ENCODE measurements at places on chromosomes 7 and 10. TPM values are rescaled to one million over a fixed set of nuclear protein-coding genes. Genes with fewer than 3 reads are reported as not detected.

The GPR146 gene
- 21.5 TPM for total RNA-seq

The SCRN1 gene
- total RNA-seq = 0.91 TPM

The NOS3 gene
- total RNA-seq = 10.7 TPM

The OR2A5 gene
- total RNA-seq = not detected

The IKZF1 gene
- 376 TPM for total RNA-seq

The HTR5A gene
- not detected for total RNA-seq

The OR2A1 gene
- total RNA-seq = not detected

The GBX1 gene
- not detected for total RNA-seq

The DTX2 gene
- 36.0 TPM for total RNA-seq

The PILRA gene
- total RNA-seq = 13.2 TPM

The RPEL1 gene
- not detected for total RNA-seq

The HYCC1 gene
- 38.6 TPM for total RNA-seq

The GSTO2 gene
- 1.7 TPM for total RNA-seq

The TEX47 gene
- total RNA-seq = not detected

GRCh38 chr7:134701272-134701671, 54.6 kb downstream of the BPGM start:
- no peaks in the 10 kb centered on the region for H3K4me1 ChIP-seq
- DNase-seq = peak; percentile 12
- H3K4me3 ChIP-seq = no peak overlapping the region

DNA sequence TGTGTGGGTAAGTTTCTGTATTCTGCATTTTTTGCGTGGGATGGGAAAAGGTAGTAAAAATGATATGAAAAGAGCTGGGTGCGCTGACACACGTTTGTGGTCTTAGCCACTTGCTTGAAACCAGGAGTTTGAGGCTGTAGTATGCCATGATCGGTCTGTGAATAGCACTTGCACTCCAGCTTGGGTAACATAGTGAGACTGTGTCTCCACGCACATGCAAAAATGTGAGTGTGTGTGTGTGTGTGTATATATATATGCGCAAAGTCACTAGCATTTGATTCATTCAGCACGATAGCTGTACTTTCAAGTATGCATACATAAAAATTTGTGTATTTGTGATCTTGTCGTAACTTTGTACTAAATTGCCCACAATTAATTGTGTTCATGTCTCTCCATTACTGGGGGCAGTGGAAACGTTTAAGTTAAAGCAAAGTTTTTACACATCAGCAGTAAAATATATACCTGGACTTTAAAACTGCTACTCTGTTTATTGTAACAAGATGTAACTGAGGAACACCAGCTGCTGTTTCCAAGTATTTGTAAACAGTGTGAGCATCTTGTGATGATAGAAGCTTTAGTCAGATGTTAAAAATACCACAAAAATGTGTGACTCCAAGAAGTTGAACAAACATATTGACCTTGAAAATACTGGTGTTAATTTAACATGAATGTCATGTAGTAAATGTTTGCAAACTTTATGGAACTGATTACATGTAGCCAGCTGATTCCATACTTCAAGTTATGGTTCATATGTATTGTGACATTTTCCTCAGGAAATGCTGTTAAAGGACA, 1.6 kb downstream of the ZRANB1 start:
- DNase-seq = no peak
- no peaks in the 10 kb centered on the region for H3K27me3 ChIP-seq
- peak overlapping the region; percentile 14 for H3K4me3 ChIP-seq
- no peak overlapping the region for H3K27ac ChIP-seq
- H3K4me1 ChIP-seq = no peaks in the 10 kb centered on the region
- H3K36me3 ChIP-seq = peaks cover 24% of the 10 kb centered on the region

DNA sequence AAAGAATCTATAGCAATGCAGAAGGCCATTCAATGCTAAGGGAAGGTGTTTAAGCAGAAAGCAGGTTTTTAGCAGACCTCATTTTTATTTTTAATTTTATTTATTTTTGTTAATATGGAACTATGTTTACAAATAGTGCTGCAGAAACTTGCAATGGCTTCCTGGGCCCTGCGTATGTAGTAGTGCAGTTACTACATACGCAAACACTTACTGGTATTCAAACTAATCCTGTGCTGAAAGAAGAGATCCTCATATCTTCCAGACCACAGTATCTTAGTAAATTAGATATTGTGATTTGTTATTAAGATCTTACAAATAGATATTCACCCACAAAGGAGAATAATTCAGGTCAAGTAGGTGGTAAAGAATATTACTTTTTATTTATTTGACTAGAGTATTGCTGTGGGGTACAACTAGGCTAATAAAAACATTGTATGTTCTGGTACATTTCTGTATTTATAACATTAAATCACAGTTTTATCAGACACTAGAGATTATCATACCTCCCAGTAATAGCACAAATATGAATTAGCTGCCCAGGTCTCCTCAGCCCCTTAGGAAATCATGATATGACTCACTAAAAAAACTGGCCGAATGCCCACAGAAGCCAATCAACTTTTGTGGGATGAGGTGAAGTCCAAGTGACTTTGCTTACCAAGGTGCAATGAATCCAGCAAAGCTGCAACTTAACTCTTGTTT, 57.6 kb downstream of the RNLS start:
- no peaks in the 10 kb centered on the region for H3K36me3 ChIP-seq
- H3K27ac ChIP-seq = no peak overlapping the region
- no peak overlapping the region for H3K4me3 ChIP-seq

- no peak overlapping the region for H3K27ac ChIP-seq
- no peak for DNase-seq
- no peak overlapping the region for H3K4me3 ChIP-seq
- H3K27me3 ChIP-seq = no peaks in the 10 kb centered on the region
- peaks cover 71% of the 10 kb centered on the region for H3K36me3 ChIP-seq
- peaks cover 8% of the 10 kb centered on the region for H3K4me1 ChIP-seq
Measured at GRCh38 chr7:105136221-105136620, 122.2 kb downstream of the KMT2E start.

- no peaks in the 10 kb centered on the region for H3K36me3 ChIP-seq
- DNase-seq = no peak
- H3K4me3 ChIP-seq = no peak overlapping the region
Measured at GRCh38 chr7:17716816-17717215, 223.5 kb downstream of the SNX13 start.

- H3K27me3 ChIP-seq = no peaks in the 10 kb centered on the region
- no peak overlapping the region for H3K27ac ChIP-seq
- DNase-seq = peak; percentile 71
- H3K36me3 ChIP-seq = no peaks in the 10 kb centered on the region
Measured at GRCh38 chr10:118958984-118959925, 70.3 kb upstream of the NANOS1 start.

DNA sequence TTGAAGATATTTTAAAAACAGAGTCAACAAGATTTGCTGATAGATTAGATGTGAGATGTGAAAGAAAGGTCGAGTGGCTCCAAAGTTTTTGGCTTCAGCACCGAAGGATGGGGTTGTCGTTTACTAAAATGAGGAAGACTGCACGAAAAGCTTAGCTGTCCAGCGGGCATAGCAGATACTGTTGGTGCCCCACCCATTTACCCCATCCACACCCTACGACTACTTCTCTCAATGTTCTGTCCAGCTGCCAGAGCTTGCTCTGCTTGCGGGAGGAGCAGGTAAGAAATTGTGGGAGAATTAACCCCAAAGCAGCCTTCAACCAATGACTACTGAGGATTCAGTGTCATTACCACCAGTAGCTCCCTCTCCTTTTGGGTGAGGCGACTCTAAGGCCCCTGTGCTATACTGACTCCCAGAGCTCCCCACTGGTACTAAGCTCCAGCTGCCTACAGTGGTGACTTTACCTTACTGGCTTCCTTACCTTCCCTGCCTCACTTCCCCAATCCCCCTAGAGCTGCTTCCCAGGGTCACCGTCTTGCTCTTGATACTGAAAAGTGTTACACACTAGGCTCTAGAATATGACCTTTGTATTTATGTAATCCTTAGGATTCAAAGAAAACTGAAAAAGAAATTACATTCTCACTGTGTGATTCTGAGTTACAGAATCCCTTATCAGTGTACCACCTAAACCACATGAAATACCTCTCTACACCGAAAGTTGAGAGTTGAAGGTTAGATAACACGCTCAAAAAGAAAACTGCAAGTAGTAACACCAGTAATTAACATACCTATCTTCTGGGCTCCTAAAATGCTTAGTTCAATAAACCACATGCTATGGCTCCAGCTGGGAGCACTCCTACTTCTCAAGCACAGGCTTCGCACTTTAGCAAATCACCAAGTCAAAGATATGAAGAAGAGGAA, 22.3 kb downstream of the CACUL1 start:
- peak; percentile 37 for DNase-seq
- H3K27ac ChIP-seq = peak overlapping the region; percentile 53
- H3K27me3 ChIP-seq = no peaks in the 10 kb centered on the region
- H3K4me1 ChIP-seq = peaks cover 65% of the 10 kb centered on the region
- peak overlapping the region; percentile 70 for H3K4me3 ChIP-seq

- no peak for DNase-seq
- H3K27ac ChIP-seq = no peak overlapping the region
- H3K4me1 ChIP-seq = no peaks in the 10 kb centered on the region
- H3K36me3 ChIP-seq = no peaks in the 10 kb centered on the region
- H3K4me3 ChIP-seq = no peak overlapping the region
Measured at GRCh38 chr10:123554656-123555055, 111.5 kb upstream of the GPR26 start.

GRCh38 chr7:1151156-1151555, 8.8 kb downstream of the ZFAND2A start:
- H3K27me3 ChIP-seq = no peaks in the 10 kb centered on the region
- H3K36me3 ChIP-seq = peaks cover 52% of the 10 kb centered on the region
- no peak for DNase-seq
- no peaks in the 10 kb centered on the region for H3K4me1 ChIP-seq
- H3K27ac ChIP-seq = no peak overlapping the region

- no peak overlapping the region for H3K4me3 ChIP-seq
- no peak for DNase-seq
- H3K27ac ChIP-seq = no peak overlapping the region
- H3K27me3 ChIP-seq = no peaks in the 10 kb centered on the region
- H3K36me3 ChIP-seq = no peaks in the 10 kb centered on the region
Measured at GRCh38 chr7:134593530-134594392, 44.9 kb downstream of the AKR1B15 start.

- H3K4me3 ChIP-seq = no peak overlapping the region
- no peak overlapping the region for H3K27ac ChIP-seq
- DNase-seq = no peak
- no peaks in the 10 kb centered on the region for H3K36me3 ChIP-seq
Measured at GRCh38 chr7:20959281-20959680, 172.6 kb upstream of the SP8 start.

- H3K27me3 ChIP-seq = no peaks in the 10 kb centered on the region
- no peaks in the 10 kb centered on the region for H3K36me3 ChIP-seq
- no peak for DNase-seq
- H3K27ac ChIP-seq = no peak overlapping the region
- peaks cover 6% of the 10 kb centered on the region for H3K4me1 ChIP-seq
Measured at GRCh38 chr7:5284304-5285281, 1.9 kb downstream of the SLC29A4 start.

- H3K36me3 ChIP-seq = no peaks in the 10 kb centered on the region
Measured at GRCh38 chr7:120654241-120654640, 203.7 kb downstream of the TSPAN12 start.

GRCh38 chr10:47380341-47381102, 3.6 kb downstream of the ZNF488 start:
- H3K27ac ChIP-seq = no peak overlapping the region
- no peak overlapping the region for H3K4me3 ChIP-seq
- H3K27me3 ChIP-seq = peaks cover 16% of the 10 kb centered on the region
- no peak for DNase-seq
- peaks cover 8% of the 10 kb centered on the region for H3K4me1 ChIP-seq

GRCh38 chr7:22143491-22143890, 197.8 kb upstream of the CDCA7L start:
- H3K4me3 ChIP-seq = no peak overlapping the region
- no peak for DNase-seq
- H3K27ac ChIP-seq = no peak overlapping the region
- H3K27me3 ChIP-seq = no peaks in the 10 kb centered on the region
- H3K4me1 ChIP-seq = no peaks in the 10 kb centered on the region
- no peaks in the 10 kb centered on the region for H3K36me3 ChIP-seq

DNA sequence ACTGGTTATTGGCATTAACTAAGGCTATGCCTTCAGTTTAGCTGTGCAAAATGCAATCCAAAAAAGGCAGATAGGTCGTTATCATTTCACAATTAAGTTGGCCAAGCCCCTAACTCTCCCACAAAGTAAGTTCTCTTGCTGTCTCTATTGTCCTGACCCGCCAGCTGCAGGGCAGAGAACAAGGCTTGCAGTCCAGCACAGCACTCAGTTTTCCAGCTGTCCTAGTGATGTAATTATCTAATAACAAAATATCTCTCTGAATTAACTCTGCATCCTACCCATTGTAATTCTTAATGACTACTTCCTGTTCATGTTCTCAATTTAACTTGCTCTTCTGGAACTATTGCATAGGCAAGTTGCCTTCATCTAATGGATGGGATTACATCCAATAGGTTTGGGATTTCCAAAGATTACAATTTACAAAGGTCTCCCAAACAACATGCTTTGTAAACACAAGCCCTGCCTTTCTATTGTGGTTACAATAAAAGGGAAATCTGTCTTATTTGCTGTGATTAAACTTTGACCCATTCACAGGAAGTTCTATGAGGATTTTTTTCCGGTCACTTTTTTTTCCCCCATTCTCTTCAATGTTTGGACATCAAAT, 55.2 kb downstream of the CDK6 start:
- H3K4me1 ChIP-seq = no peaks in the 10 kb centered on the region
- H3K4me3 ChIP-seq = no peak overlapping the region

DNA sequence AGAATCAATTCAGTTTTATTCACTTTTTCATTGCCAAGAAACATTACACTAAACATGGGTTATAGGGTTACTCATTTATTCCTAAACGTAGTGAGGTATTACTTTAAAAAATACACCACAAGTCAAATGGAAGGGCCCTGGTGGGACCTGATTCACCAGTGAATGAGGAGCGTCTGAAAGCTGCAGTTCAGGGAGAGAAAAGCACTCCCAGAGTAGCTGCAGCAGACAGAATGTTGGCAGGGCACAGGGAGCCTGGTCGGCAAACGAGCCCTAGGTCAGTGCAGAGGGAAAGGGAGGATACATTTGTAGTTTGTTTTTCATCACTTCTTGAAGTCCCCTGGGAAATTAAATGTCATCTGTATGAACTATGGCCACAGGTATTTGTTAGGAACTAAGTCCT, 361.7 kb upstream of the ETV1 start:
- H3K27ac ChIP-seq = no peak overlapping the region
- no peaks in the 10 kb centered on the region for H3K27me3 ChIP-seq
- no peak for DNase-seq
- no peaks in the 10 kb centered on the region for H3K4me1 ChIP-seq
- H3K36me3 ChIP-seq = no peaks in the 10 kb centered on the region

GRCh38 chr10:71776481-71776925, 3.2 kb upstream of the VSIR start:
- no peak overlapping the region for H3K27ac ChIP-seq
- no peak overlapping the region for H3K4me3 ChIP-seq
- no peaks in the 10 kb centered on the region for H3K36me3 ChIP-seq
- no peaks in the 10 kb centered on the region for H3K27me3 ChIP-seq
- DNase-seq = no peak
- H3K4me1 ChIP-seq = peaks cover 36% of the 10 kb centered on the region

DNA sequence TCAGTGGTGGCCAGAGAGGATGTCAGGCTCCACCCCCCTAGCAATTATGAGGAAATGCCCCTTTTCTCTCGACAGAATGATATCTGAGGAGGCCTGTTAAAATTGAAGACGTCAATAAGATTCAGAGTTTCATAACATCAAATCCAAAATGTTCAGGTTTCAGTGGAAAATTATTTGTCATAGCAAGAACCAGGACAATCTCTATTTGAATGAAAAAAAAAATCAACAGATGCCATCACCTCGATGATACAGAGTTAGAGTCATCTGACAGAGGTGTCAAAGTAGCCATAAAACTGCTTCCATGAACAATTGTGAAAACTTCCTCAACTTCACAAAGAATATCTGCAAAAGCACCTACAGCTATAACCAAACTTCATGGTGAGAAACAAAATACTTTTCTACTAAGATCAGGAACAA, 7.7 kb downstream of the TMEM273 start:
- peak overlapping the region; percentile 51 for H3K27ac ChIP-seq
- no peaks in the 10 kb centered on the region for H3K36me3 ChIP-seq
- peak overlapping the region; percentile 14 for H3K4me3 ChIP-seq
- peaks cover 46% of the 10 kb centered on the region for H3K4me1 ChIP-seq
- no peaks in the 10 kb centered on the region for H3K27me3 ChIP-seq

Data from CD4-positive, CD25-positive, alpha-beta regulatory T cell (primary cell).